ENCODE measurements at places on chromosomes 6 and 20.

GRCh38 chr6:41659935-41660334 is 21.7 kb downstream of the MDFI start:
- DNase-seq = peak; percentile 22

- no peak for DNase-seq
These were observed 206.4 kb downstream of the TBXT start for GRCh38 chr6:165961233-165961632.

- DNase-seq = no peak
These were observed 83.8 kb upstream of the FOXQ1 start for GRCh38 chr6:1227935-1228753.

- DNase-seq = no peak
These were observed 1.5 kb upstream of the GZF1 start for GRCh38 chr20:23360531-23360930.

GRCh38 chr20:58847463-58847862 is 3.2 kb downstream of the GNAS-AS1 start:
- DNase-seq = no peak

Measured in DMS53 (cell line).